Stimulated activated CD8-positive, alpha-beta memory T cell treated with anti-CD3 and anti-CD28 coated beads, Interleukin-7, amount 100 ng/mL, for 1 hour (primary cell): ENCODE measurements at places on chromosomes 3 and 15.

GRCh38 chr3:194030372-194030771, 105.6 kb upstream of the HES1 start:
- DNase-seq: no peak

DNA sequence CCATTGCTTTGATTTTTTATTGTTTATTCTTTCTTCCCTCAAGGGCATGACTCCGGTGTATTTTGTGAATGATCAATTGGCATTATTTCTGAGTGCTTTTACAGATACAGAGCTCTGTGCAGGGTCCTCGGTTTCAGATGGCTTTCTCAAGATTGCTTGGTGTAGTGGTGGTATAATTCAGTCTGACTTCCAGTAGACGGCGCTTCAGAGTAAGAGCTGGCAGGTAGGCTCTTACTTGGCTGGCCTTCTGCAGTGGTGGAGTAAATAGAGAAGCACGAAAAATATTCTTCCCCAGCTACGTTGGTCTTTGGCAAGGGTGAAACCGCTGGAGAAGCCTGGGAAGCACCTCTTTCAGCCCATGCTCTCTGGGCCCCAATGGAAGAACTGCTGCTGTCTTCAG, 723.0 kb upstream of the BCHE start:
- no peak for DNase-seq

- DNase-seq: no peak
Observed at GRCh38 chr3:190568036-190568435, 54.2 kb downstream of the IL1RAP start.

DNA sequence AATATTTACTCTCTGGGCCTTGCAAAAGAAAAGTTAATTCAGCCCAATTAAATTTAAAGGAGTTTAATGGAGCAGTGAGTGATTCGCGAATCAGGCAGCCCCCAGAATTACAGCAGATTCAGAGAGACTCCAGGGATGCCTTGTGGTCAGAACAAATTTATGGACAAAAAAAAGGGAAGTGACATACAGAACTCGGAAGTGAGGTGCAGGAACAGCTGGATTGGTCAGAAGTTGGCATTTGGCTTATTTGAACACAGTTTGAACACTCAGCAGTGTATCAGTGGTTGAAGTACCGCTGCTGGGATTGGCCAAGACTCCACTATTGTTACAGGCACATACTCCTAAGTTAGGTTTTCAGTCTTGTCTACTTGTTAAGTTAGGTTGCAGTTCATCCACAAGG, 145.0 kb upstream of the GAP43 start:
- no peak for DNase-seq

- DNase-seq: no peak
Observed at GRCh38 chr15:80562033-80562432, 133.1 kb upstream of the ABHD17C start.

DNA sequence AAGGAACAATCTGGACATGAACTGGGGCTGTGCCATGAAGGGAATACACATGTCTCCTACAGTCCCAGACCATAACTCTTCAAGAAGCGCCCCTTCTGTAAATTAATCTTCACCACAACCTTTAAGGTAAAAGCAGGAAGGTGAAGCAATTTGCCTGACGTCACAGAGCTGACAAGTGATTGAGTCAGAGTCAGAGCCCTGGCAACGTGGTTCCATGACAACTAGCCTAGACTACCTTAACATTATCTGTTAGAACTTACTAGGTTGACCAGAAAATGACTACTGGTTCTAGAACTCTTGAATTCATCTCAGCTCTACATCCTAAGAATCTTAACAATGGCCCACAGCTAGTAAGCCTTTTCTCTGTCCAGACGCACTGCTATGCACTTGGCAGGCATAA, 124.6 kb downstream of the NTRK3 start:
- no peak for DNase-seq

DNA sequence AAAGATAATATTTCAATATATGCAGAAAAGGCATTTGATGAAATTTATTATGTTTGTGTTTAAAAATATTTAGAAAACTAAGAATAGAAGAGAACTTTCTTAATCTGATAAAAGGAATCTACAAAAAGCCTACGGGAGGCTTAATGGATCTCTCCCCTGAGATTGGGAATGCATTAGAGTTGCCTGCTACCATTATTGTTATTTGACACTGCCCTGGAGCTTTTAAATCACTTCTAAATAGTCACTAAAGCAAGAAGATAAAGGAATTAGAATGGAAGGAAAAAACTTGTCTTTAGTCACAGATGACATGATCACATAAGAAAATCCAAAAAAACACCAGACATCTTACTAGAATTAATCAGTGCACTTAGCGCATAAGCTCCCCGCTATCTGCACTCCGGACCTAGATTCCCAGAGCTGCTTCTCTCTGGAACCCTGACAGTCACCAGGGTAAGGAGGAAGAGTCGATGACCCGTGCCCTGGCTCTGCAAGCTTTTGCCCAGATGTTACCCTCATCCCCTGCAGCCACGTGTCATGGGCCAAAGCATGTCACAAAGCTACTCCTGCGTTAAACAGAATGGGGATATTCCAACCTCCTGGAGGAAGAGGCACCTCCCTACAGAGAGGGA, 97.1 kb downstream of the MINAR1 start:
- no peak for DNase-seq

DNA sequence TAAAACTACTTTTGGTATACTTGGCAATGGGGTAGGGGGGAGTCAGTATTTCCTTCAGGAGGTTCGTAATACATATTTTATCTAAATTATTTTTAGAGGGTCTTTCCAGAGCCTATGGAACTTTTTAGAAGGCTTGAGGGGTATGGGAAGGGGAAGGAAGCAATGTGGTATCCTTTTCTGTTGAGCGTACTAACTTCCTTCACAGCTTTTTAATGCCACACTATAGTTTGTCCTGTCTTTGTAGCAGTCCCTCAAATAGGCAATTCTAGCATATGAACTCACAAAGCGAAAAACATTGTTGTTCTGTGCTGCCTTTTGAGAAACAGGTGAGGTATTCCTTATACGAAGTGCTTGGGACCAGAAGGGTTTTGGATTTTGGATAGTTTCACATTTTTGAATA, 22.3 kb upstream of the P2RY13 start:
- DNase-seq: no peak

DNA sequence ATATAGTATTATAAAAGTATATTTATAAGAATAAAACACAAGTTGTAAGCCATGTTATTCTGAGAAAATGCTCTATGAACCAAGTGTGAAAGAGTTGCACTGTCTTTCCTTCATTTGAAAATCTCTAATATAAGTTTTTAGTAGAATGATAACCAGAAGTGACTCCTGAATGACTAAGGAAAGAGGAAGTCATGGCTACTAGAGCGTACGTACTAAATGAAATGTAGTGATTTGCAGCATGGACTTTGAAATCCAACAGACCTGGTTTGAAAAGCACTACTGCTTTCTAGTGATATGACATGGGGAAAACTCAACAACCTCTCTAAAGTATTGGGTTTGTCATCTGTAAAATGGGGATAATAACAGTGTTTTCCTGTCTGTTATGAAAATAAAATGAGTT, 10.3 kb upstream of the DNAJC13 start:
- no peak for DNase-seq

DNA sequence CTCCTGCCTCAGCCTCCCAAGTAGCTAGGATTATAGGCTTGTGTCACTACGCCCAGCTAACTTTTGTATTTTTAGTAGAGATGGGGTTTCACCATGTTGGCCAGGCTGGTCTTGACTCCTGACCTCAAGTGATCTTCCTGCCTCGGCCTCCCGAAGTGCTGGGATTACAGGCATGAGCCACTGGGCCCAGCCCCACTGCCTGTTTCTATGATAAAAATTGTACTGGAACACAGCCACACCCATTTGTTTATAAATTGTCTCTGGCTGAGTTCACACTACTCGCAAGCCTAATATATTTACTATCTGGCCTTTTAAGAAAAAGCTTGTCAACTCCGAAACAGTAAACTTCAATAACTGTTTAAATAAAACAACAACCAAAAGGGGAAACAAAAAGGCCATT, 309.4 kb upstream of the WNT5A start:
- DNase-seq: no peak

GRCh38 chr15:67127965-67128364, 62.6 kb downstream of the SMAD3 start:
- no peak for DNase-seq

DNA sequence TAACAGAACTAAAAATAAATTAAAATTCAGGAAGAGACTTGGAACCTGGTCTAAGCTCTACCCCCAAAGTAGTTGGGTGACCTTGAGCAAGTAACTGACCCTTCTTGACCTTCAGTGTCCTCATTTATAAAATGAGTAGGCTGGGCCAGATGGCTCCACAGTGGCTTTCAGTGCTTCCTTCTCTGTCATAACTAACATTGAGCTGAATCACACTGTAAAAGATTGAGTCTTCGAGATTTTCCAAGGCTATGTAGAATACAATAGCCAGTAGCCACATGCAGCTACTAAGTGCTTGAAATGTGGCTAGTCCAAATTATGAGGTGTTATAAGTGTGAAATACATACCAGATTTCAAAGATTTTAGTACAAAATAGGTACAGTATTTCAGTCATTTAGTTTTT, 313.3 kb downstream of the MECOM start:
- DNase-seq: no peak

GRCh38 chr3:179027326-179027900, 44.2 kb downstream of the ZMAT3 start:
- DNase-seq: no peak

GRCh38 chr15:47196048-47196447, 521.3 kb upstream of the SEMA6D start:
- DNase-seq: no peak

DNA sequence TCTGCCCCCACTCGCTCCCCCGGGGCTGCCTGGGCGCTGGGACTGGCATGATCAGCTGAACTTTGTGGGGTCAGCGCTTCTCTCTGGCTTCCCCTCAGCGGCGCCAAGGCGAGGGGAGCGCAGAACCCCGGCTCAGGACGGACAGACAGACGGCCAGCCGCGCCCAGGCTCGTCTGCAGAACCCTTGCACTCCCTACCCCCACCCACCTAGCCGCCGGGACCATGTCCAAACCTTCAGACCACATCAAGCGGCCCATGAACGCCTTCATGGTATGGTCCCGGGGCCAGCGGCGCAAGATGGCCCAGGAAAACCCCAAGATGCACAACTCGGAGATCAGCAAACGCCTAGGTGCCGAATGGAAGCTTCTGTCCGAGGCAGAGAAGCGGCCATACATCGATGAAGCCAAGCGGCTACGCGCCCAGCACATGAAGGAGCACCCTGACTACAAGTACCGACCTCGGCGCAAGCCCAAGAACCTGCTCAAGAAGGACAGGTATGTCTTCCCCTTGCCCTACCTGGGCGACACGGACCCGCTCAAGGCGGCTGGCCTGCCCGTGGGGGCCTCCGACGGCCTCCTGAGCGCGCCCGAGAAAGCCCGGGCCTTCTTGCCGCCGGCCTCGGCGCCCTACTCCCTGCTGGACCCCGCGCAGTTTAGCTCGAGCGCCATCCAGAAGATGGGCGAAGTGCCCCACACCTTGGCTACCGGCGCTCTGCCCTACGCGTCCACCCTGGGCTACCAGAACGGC, 621 bp downstream of the SOX14 start:
- DNase-seq: no peak

- DNase-seq: no peak
Observed at GRCh38 chr15:39628546-39629257, 47.8 kb downstream of the THBS1 start.

GRCh38 chr15:43799945-43800285, at the start of gene SERINC4:
Gene SERINC4 (minus strand): TSS chr15:43800220. CDS start chr15:43799986, 234 bp downstream.
- DNase-seq: no peak

- DNase-seq: no peak
Observed at GRCh38 chr15:63277893-63278456, 570 bp downstream of the APH1B start.

GRCh38 chr3:172868582-172869200, 118.2 kb downstream of the ECT2 start:
- no peak for DNase-seq

DNA sequence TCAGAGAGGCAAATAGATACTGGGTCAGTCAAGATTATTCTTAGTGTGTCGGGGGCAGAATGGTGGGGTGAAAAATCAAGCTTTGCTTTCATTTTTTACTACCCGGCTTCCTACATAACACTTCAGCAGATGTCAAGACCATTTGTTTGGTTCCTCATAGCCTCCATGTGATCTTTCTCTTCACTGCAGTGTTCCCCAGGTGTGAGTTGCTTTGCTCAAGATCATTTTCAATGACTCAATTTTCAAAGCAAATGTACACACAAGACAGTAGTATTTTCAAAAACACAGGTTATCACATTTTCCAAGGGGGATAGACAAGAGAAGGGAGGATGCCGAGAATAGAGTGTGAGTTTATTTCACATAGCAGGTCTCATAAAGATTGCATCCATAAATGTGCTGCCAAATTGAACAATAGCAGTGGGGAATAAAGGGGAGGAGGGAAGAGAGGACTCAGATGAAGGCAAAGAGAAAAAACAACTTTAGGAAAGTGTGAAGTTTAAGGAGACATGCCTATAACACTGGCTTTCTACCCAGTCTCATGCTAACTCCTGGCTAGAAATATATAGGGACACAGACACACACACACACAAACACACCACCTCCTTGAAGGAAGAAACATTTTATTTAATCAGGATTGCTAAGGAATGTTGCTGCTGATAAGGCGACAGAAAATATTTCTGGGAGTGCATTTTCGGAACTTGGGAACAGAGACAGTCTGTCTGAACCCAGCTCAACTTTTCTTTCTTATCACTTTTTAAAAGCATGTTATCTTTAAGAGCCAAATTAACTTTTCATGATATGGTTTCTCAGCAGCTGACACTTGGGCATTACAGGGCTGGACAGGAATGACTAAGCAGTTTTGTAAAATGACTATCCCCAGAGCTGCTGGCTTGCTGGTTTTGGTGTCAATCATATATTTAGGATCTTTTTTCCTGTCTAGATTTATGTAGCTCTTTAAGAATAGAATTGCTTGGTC, 402.4 kb downstream of the RBMS3 start:
- no peak for DNase-seq

DNA sequence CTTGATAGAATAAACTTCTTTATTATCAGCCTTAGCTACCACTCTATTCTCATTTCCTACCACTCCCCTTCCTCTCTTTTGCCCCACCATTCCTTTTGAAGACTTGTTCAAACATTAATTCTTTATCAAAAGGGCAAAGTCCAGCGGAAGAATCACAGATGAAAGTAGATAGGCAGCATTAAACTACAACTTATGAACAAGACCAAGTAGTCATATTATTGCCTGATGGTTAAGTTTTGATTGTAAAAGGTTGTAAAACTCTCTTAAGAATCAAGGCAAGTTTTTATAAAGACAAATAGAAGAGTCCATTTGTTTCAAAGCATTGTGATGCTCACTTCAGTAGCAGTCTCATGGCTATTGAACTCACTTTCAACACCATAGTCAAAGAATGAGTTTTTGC, 22.4 kb upstream of the TGFBR2 start:
- DNase-seq: no peak

DNA sequence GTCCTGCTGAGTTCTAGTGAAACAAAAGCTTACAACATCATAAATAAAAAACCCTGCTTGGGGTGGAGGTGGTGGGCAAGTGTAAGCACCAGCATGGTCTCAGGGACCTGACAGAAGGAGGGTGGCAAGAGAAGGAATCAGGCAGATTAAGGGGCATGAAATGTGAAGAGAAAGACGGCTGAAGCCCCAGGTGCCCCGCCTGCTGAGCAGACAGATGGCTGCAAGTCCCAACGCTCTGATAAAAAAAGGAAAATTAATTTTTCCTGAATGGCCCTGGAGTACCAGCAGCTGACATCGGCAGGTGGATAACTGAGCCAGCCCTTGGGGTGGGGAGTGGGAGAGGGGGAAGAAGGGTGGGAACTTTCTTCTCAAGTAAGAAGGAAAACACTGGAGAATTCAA, 137.9 kb downstream of the XXYLT1 start:
- DNase-seq: no peak
